ENCODE measurements at places on chromosomes 16 and 17.

DNA sequence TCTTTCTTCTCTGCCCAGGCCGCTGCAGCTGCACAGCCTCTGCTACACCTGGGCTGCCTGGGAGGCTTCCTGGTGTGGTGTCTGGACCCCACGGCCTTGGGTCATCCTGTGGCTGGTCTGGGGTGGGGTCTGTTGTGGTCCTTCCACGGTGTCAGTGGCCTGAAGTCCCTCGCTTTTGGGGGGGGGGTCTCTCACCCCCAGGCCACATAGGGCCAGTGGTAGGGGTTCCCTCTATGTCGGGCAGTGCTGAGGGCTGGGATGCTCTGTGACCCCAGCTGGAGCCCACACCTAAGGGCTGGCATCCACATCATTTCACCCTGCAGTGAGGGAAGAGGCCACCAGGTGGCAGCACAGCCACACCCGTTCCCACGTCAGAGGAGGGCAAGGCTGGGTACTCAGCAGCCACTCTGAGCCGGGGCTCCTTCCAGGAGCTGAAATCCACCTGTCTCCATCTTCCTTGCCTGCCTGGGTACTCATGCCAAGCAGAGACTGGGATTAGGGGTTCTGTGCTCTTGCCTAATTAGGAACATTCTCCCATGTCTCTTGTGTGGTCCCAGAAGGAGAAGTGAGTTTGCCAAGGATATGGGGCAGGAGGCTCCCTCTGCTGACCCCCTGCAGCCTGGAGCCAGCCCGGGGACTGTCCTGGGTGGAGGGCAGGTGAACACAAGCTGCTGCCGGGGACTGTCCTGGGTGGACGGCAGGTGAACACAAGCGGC, 13.0 kb downstream of the ENGASE start:
- peak; percentile 72 for DNase-seq

DNA sequence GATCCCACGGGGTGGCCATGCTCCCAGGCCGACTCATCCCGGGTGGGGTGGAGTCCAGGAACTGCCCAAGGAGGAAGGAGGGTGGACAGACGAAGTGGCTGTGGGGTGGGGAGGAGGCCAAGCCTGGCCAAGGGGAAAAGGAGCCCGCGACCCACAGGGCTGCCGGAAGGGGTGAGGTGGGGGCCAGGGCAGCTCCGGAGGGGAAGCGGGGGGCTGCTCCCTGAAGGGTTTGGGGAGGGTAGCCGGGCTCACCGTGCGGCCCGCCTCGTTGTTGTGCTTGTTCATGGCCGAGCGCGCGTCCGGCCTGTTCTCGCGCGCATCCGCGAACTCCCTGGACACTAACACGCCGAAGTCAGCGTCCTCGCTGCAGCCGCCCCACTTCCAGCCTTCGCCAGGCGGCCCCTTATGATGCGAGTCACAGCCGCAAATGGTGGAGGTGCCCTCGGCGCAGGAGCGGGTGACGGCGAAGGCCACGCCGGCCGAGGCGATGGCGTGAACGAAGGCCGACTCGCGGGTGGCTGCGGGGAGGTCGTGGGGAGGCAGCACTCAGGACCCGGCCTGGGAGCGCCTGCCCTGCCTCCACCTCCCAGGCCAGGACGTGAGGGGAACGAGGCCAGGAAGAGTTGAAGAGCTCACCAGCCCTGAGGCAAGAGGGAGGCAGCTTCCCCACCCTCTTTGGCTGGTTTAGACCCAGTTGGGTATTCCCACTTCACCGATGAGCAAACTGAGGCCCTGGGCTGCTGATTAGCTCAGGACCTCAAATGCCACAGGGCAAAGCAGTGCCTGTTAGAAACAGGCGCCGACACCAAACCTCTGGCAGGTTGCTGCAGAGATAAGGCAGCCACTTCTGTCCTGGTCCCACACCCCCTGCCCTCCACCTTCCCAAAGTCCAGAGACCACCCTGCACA, 48.7 kb downstream of the WNT3 start:
- DNase-seq = no peak

GRCh38 chr17:74199306-74200092, 4.0 kb upstream of the RPL38 start:
- DNase-seq = no peak

- DNase-seq = no peak
Observed at GRCh38 chr17:37815536-37815935, 70.7 kb upstream of the HNF1B start.

DNA sequence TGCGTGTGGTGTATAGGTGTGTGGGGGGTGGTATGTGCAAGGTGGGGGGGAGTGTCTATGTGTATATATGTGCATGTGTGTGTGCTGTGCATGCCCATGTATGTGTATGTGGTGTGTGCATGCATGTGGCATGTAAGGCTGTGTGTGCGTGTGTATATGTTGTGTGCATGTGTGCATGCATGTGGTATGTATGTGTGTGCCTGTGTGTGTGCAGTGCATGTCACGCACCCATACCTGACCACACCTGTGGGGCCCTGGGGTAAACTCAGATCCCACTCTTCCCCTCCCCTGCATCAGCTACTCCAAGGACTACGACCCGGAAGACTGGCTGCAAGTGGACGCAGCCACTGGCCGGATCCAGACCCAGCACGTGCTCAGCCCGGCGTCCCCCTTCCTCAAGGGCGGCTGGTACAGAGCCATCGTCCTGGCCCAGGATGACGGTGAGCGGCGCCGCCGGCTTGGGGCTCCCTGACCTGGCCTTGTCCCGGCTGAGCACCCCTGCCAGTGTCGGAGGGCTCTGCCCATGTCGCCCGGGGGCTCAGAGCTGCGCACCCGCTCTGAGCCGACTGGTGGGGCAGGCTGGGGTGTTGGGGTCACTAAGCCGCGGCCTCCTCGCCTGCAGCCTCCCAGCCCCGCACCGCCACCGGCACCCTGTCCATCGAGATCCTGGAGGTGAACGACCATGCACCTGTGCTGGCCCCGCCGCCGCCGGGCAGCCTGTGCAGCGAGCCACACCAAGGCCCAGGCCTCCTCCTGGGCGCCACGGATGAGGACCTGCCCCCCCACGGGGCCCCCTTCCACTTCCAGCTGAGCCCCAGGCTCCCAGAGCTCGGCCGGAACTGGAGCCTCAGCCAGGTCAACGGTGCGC, 9.1 kb downstream of the SLC22A31 start:
- DNase-seq = no peak

- no peak for DNase-seq
Observed at GRCh38 chr17:57524839-57525568, 220.1 kb downstream of the CCDC182 start.

DNA sequence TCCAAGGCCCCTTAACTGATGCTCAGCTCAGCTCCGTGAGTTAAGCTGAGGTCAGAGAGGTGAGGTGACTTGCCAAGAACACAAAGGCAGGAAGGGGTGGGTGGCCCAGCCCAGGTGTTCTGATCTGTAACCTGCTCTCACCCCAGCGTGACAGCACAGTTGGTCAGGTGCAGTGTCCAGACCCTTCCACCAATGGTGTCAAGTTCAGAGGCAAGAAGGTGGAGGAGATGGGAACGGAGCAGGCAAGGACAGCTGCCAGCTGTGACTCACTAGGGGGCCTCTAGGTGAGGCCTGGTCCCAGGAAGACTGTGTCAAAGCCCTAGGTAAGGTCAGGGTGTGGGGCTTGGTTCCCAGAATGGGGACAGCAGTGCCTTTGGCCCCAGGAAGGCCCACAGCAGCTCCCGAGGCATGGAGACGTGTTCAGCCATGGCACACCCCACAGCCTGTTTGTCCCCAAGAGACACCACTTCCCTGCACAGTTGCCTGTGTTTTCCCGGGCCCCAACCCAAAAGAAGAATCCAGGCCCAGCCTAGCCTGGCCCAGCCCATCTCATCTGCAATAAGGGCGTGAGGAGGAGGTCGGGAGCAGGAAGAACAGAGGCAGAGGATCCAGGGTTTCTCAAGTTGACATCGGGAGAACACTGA, 7.2 kb downstream of the WFIKKN2 start:
- no peak for DNase-seq

GRCh38 chr17:17944743-17945142, 27.5 kb downstream of the TOM1L2 start:
- DNase-seq = no peak

- no peak for DNase-seq
Observed at GRCh38 chr17:9424071-9424640, 151.5 kb downstream of the STX8 start.

GRCh38 chr17:81500047-81500446, 12.6 kb downstream of the ACTG1 start:
- DNase-seq = no peak

Data from left kidney (tissue), 8 donors.